ENCODE measurements at places on chromosomes 16 and 17. TPM values are rescaled to one million over a fixed set of nuclear protein-coding genes. Genes with fewer than 3 reads are reported as not detected.

GRCh38 chr17:40086150-40087044, 14.0 kb downstream of the NR1D1 start:
- no peak overlapping the region for H3K27ac ChIP-seq
- H3K4me1 ChIP-seq, result peaks cover under 1% of the 10 kb centered on the region
- no peaks in the 10 kb centered on the region for H3K27me3 ChIP-seq
- H3K36me3 ChIP-seq, result peaks cover 9% of the 10 kb centered on the region

The PLEKHM1 gene
- total RNA-seq, result 32.8 TPM

GRCh38 chr17:11644265-11645212, 46.3 kb downstream of the DNAH9 start:
- DNase-seq, result peak; percentile 60
- no peaks in the 10 kb centered on the region for H3K27me3 ChIP-seq
- H3K27ac ChIP-seq, result no peak overlapping the region
- no peak overlapping the region for H3K4me3 ChIP-seq
- no peaks in the 10 kb centered on the region for H3K4me1 ChIP-seq

DNA sequence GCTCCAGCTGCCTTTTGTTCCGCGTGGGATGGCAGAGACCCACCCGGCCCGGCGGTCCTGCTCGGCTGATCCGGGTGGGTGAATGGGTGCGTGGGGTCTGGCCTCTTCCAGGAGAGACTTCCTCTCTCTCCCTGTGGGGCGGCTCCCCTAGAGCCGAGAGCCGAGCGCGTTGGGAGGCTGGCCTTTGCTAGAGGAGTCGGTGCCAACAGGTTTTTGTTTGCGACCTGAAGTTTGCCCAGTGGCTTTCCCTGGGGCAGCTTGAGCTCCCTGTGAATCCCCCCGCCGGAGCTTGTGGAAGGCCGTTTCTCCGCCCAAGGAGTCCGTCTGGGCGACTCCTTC, 970 bp downstream of the EPN2 start:
- no peak for DNase-seq
- H3K4me3 ChIP-seq, result peak overlapping the region; percentile 95
- H3K4me1 ChIP-seq, result peaks cover 24% of the 10 kb centered on the region
- peaks cover 7% of the 10 kb centered on the region for H3K36me3 ChIP-seq
- H3K27me3 ChIP-seq, result no peaks in the 10 kb centered on the region

DNA sequence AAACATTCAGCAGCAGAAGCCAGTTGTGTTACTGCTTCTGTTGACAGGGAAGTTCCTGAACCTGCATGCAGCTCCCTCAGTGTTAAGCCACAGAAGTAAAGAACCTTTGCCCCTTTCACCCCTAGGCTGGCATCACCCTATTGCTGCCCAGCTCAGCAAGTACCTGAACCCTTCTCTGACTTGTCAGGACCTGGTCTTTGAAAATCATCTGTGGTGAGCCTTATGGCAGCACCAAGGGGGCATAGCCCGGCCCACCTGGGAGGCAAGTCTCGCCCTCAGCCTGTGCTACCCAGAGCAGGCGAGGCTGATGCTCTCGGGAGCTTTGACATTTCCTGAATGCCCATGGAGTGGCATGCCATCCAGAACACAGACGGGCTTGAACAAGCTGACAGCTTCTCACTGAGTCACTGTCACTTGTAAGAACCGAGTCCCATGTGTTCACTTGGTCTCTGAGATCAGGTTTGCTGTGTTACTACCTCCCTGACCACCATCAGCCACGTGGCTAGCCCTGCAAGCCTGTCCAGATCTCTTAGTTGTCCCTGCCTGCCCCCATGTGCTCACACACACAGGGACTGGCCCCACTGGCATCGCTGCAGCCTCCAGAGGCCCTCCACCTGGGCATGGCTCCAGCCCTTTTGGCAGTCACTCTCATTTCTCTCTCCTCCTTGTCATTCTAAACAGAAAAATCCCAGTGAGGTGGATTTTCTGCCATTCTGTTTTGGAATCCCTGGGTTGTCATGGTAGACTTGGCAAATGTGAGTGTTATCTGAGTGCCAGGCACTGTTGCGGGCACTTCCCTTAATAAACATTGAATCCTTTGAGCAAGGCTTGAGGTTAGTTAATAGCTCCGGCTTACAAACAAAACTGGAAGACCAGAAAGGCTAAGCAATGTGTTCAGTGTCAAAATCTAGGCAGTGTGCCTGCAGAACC, 2.9 kb upstream of the CARMIL2 start:
- no peak overlapping the region for H3K27ac ChIP-seq
- no peak for DNase-seq
- H3K36me3 ChIP-seq, result peaks cover 12% of the 10 kb centered on the region
- H3K4me3 ChIP-seq, result no peak overlapping the region

GRCh38 chr17:75475851-75476250, 19.4 kb downstream of the TMEM94 start:
- H3K4me3 ChIP-seq, result no peak overlapping the region
- H3K27me3 ChIP-seq, result no peaks in the 10 kb centered on the region
- H3K4me1 ChIP-seq, result no peaks in the 10 kb centered on the region
- no peak overlapping the region for H3K27ac ChIP-seq
- no peak for DNase-seq

GRCh38 chr17:37714897-37715296, 30.0 kb downstream of the HNF1B start:
- H3K4me1 ChIP-seq, result peaks cover 10% of the 10 kb centered on the region
- no peak overlapping the region for H3K4me3 ChIP-seq
- no peak overlapping the region for H3K27ac ChIP-seq
- H3K36me3 ChIP-seq, result no peaks in the 10 kb centered on the region
